ENCODE measurements at places on chromosomes 2 and 18.

DNA sequence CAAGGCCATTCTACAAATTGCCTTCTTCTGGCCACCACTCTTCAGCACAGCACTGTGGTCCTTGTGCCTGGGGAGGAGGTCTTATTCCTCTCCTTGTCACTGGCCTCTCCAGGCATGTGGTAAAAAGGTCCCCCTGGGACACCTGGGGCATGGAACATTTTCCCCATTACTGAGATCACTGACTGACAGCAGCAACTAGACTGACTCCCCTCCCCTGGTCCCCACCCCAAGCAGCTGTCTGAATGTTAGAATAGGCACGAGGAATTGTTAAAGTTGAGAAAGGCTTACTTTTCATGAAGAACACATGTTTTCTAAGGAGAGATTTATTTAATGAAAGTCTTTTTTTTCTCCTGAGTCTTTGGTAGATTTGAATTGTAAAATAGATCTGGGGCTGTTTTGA lies 39.5 kb upstream of the RTN4 start:
- no peak for DNase-seq

- DNase-seq: no peak
Measured at GRCh38 chr18:23998820-23999219, 15.7 kb upstream of the TTC39C start.

DNA sequence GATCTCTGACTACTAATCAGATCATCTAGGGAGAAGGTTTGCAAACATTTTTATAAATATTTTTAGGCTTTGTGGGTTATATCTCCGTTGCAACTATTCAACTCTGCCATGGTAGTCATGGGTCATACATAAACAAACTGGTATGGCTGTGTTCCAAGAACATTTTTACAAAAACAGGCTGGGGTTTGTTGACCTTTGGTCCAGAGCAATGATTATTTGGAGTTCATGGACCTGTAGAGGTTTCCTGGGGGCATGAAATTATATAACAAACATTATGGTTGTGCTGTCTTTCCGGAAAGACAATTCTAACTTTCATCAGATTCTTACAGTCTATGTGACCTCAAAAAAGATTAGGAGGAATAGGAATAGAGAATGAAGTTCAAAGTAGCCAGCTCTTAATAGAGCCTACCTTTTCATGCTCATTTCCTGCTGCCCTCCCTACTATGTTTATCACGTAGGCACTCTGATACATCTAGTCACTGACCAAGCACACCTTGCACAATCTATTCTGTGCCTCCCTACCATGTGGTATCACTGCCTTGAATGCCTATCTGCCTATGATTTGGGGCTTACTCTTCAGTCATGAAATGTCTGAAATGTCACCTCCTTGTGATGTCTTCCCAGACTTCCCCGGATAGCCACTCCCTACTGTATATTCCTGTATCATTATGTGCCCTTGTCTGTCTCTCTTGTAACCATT lies 102.4 kb upstream of the SCN1A start:
- no peak for DNase-seq

- DNase-seq: no peak
Measured at GRCh38 chr2:9820020-9820973, 23.0 kb upstream of the TAF1B start.

DNA sequence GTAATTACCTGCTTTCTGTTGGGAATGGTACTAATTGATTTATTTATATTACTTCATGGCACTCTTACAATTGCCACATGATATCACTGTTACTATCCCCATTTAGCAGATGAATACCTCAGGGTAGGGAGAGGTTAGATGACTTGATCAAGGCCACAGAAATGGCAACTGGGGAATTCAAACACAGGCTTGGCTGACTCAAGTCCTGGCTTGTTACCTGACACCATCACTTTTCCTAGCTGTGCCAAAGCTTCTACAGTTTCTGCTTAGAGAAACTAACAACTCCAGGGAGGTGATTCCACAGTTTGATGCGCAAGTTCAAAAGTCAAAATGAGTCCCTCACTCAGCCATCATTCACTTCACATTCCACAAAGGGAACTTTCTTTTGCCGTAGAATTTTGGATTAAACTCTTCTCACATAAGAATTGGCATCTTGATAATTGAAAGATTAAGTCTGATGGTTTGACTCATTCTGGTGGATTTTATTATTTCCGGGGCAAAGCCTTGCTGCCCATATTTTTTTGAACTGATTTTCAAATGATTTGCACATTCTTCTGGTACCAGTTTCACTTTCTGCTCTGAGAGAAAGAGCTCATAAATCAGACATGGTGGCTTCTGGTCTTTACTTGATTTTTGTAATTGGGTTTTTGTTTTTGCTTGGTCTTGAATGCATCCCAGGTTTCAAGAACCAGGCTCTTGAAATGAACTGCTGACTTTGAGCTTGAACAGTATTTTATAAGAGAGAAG lies 656.8 kb downstream of the BCL11A start:
- no peak for DNase-seq

GRCh38 chr2:27993402-27993787 lies 102.9 kb downstream of the BABAM2 start:
- DNase-seq: no peak

GRCh38 chr2:28670856-28671255 lies 80.8 kb upstream of the PPP1CB start:
- DNase-seq: no peak

DNA sequence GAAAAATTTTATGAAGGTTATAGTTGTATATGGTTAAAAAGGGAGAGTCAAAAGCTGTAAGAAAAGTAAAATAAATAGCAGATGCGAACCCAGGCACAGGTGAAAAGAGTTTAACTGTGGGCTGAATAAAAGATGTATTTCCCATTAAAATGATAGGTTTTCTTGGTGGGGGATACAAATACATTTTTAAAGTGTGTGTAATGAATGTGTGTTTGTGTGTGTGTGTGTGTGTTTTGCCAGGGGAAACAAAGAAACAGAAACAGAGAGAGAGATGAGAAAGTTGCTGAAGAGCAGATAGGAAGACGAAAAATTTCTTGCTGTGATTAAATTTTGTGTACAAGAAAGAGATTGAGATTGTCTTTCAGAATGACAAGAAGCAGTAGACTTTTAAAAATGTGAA lies 12.1 kb downstream of the TFPI start:
- DNase-seq: no peak

DNA sequence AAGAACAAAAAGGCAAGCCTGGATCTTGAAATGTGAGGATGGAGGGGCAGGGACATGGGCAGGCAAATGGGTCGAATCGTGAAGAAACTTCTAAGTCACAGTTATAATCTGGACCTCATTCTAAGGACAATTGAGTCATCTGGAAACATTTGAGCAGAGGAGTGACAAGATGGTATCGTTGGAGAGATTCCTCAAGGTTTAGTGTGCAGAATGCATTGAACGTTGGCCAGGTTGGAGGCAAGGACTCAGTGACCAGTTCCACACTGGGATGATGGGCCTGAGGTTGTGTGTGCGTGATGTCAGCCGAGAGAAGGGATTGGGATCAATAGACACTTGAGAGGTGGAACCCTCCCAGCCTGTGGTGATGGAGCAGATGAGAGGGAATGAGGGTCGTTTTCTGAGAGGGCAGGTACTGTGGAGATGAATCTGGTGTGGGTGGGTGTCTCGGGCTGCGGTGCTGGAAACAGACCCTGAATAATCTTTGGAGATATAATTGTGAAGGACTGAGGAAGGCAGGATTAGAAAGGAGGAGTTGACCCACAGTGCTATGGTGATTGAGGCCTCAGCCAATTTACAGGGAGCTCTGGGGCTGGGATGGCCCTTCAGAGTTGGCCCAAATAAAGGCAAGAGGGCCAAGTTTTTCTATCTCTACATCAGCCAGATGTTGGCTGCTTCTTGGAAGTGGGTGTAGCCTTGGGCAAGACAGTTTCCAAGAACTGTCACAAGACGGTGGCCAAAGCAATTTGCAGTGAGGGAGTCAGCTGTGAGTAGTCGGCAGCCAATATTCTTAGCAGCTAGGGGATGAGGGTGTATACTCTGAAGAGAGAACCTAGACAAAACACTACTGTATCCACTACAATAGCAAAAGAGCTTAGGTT lies 5.8 kb upstream of the ZNF532 start:
- DNase-seq: no peak

GRCh38 chr18:62555135-62555534 lies 32.3 kb downstream of the ZCCHC2 start:
- no peak for DNase-seq

- DNase-seq: no peak
Measured at GRCh38 chr2:48341551-48342133, 188.3 kb upstream of the STON1 start.

DNA sequence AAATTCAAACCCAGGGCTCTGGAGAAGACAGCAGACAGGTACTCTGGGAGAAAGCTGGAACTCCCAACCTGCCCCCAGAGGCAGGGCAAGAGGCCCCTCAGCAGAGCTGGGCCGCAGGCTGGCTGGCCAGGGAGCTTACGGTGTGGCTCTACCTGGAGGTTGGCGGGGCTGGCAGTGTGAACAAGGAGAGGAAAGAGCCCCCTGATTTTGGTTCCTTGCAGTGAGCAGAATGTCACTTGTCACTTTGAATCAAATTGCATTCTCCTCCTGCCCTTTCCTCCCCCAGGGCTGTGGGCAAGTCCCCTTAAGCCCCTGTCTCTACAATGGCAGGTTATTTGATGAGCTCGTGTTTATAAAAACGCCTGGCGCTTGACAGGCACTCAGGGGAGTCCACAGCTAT lies 32.6 kb downstream of the MYO7B start:
- no peak for DNase-seq

- DNase-seq: no peak
Measured at GRCh38 chr2:115165529-115166109, 723.2 kb downstream of the DPP10 start.

DNA sequence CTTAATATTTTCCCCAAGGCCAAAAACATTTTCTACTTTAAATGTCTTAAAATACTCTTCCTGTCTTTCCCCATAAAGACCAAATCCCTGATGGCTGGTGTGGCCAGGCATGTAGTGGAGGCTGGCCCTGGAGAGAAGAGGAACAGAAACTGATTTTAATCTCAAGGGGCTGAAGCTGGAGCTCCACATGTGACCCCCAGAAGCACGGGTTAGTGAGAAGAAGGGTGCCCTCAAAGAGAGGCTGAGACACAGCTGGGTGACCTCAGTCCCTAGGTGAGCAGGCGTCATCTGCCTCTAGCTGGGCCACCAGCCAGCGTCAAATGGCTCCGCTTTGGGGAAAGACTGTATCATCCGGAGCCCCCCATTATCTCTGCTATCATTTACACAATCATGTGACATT lies 19.3 kb upstream of the TMEM18 start:
- no peak for DNase-seq

DNA sequence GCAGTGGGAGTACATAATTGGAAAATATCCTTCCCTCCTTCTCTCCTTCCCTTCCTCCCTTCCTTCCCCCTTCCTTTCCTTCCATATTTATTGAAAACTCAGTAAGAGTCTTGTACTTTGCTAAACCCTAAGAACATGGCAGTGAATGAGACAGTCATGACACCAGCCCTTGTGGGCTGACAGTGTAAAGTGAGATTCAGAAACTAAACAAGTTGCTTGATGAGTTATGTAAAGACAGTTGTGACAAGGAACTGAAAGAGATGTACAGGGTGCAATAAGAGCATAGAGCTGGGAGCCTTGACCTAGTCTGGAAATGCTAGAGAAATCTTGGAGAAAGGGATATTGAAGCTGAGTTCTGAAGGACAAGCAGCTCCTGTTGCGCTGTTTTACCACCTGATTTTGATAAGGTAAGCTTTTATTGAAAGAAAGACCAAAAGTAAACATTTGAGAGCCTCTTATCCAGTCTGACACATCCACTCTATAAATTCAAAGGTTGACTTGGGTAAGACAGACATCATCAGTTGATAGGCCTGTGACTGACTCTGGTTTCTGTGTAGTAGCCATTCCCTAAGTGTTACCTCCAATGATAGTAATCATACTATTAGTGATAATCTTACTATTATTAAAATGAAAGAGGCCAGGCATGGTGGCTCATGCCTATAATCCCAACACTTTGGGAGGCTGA lies 66.5 kb upstream of the SKOR2 start:
- DNase-seq: no peak

DNA sequence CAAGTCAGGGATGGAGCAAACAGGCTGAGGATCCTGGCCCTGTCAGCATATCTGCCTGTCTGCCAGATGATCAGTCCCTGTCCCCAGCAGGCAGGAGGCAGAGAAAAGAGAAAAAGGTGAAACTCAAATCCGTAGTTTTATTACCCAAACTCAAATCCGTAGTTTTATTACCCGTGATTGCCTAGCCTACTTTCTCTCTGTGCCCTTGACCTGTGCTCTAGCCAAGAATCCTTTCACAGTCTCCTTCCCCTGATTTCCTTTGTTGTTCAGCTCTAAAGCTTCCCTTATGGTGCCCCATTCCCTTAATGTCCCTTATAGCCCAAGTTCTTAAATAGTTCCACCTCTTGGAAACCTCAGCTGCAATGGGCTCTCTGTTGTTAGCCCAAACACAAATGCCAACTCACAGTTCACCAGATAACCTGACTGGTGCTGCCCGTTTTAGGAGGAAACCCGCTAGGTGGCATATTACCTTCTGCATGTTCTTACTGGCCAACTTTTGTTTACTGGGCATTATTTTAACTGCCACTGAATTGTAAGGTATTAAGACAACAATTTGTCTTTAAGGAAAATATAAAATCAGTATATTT lies 125.7 kb upstream of the FZD5 start:
- DNase-seq: no peak

DNA sequence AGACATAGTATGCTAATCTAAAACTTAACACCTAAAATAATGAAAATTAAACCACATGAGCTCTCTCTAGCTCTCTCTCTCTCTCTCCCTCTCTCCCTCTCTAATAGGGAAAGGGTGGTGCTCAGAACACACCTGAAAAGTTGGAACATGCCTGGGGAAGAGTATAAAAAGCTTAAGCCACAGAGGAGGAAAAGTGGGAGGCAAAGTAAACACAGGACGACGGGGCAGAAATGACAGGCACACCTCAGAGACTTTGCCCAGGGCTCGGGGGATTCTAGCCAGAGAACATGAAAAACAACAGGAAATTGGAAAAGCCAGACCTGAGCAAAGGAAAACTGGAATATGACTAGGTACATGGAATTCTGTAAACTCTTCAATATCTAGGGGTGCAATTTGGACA lies 666.1 kb downstream of the BCL11A start:
- no peak for DNase-seq

DNA sequence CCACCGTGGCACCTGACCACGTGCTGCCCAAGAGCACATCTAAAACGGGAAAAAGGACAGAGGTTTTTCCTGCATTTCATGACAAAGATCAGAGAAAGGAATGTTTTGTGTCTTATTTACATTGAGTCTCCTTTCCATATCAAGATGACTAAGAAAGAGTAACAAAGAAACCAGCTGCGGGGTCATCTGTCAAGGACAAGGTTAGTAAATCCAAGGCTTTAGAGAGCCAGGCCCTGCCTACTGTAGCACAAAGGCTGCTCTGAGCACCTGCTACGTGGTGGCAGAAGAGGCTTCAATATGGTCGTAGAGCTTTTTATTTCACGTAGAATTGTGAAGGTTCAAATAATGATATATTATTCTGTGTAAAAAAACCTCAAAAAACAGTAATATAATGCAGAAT lies 51.0 kb downstream of the PRELID3A start:
- no peak for DNase-seq

DNA sequence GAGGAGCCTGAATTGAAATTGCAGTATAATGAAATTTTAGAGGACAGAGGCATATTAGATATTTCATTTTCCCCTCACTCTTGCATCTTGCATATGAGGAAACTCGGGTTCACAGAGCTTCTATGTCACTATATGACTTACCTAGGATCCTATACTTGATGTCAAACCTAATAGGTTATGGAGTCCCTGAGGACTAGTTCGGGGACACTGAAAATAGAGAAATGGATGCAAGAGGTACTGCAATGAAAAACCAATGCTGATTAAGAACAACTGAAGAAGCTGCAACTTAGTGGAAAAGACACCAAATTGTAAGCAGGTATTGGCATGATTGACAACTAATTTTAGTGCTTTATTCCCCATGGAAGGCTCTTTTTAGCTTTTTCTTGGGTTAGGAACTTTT lies 210.1 kb downstream of the IKZF2 start:
- no peak for DNase-seq

GRCh38 chr2:173053043-173053699 lies 22.5 kb upstream of the MAP3K20 start:
- DNase-seq: no peak

All from thoracic aorta (tissue), 2 donors.